ENCODE measurements at places on chromosomes 4 and X.

- DNase-seq, result no peak
These were observed at the start of gene DLG3 for GRCh38 chrX:70444326-70444945. TSS of gene DLG3 (plus strand) at chrX:70444835. CDS start at chrX:70445202, 367 bp downstream.

DNA sequence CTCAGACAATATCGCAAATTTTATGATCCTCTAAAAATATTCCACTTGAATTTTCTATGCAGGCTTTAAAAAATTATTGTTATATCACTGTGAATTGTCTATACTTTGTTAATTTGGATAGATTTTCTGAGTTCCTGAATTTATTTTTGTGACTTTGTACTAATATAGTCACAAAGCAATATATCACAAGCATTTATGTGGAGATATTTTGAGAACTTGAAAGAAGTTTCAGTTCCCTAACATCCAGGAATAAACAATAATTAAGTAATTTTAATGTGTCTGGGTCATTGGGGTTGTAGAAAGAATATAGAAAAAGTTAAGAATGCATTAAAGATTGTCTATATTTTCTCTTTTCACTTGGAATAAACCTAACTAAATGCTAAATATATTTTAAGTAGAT lies 32.0 kb downstream of the CXCL8 start:
- no peak for DNase-seq

- no peak for DNase-seq
These were observed 40.7 kb upstream of the PDGFC start for GRCh38 chr4:157012296-157012695.

DNA sequence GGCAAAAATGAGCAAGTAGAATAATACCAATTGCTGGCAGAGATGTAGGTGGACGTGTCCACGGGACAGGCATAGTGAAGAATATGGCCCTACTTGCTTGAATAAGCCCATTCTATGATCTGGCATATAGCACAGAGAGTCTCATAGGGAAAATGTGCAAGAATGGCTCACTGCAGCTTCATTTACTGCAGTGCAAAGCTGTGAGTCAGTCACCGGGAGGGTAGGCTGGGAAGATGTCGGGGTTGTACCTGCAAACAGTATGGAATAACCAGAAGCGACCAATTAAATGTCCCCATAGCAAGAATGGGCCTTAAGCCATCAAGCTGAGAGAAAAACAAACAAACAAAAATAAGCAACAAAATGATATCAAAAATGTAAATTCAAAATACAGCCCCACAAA lies 74.3 kb downstream of the DHX15 start:
- no peak for DNase-seq

DNA sequence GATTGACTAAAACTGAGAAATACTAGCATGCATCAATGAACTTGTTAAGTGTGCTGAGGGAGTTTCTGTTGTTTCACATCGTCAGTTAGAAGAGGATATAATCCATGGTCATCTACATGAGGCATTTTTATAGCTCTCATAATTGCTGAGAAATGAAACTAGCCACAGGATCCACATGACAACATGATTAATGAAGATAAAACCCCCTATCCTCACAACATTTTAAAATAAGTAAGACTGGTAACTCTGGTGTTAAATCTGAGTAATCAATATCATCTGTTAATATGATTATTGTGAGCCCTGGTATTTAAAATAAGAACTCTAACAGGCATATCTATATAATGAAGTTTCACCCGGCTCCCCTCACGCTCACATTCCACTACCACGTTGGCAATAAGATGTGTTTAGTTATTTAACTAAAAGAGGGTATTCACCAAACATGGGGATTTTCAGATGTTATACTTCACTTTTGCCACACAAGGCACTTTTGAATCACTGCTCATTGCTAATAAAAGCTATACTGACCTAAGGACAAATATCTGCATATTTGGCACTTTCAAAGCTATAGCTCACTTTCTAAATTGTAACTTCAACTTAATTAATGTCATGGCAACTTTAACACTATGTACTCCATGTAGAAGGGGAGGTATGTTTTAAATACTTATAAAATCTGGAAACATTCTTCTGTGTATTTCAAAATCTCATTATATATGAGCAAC lies 6.7 kb downstream of the UNC5C start:
- no peak for DNase-seq

- no peak for DNase-seq
These were observed 5.6 kb downstream of the PCDH10 start for GRCh38 chr4:133154725-133155124.

DNA sequence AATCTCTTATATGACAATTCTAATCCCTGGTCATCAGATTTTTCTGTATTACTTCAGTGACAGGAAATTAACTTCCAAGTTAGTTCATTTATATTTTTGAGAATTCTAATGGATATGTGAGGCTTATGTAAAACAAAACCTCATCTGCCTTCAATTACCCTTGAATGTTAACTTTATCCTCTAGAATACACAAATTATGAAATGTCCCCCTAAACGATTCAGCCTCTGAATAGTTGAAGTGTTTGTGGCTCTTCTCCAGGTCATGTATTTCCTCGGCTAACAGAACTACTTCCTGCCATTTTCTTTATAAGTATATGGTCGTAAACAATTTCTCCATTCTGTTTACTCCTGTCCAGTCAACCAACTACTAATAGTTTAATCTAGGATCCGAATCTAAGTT lies 401.3 kb downstream of the PCDH10 start:
- no peak for DNase-seq

GRCh38 chr4:103626296-103626695 lies 93.5 kb downstream of the TACR3 start:
- no peak for DNase-seq

GRCh38 chr4:132707955-132708354 lies 441.1 kb upstream of the PCDH10 start:
- DNase-seq, result no peak

DNA sequence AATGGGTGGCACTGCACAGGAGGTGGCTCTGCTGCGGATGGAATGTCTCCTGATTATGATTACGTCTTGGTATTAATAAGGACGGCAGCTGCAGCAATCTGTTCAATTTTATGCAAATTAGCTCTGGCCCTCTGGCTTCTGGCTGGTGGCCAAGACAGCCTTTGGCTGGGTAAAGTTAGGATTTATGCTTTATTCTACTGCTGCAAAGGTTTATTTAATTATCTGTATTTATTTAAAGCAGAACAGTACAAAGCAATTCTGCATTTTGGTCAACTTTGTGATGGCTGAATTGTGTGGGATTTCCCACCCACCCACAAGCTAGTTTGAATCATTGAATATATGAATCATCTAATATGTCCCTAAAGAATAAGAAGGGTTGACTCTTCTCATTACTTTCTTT lies 745.6 kb upstream of the FAM241A start:
- DNase-seq, result no peak

DNA sequence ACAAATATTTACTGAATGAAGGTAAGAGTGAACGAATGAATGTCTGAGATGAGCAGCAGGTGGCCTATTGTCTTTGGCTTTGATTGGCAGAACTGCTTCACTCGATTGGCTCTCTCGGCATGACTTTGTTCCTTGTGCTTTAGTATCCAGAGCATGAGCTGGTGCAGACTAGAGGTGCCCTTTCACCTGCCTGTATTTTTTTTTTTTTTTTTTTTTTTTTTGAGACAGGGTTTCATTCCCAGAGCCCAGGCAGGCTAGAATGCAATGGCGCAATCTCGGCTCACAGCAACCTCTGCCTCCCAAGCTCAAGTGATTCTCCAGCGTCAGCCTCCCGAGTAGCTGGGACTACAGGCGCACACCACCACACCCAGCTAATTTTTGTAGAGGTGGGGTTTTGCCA lies 38.9 kb downstream of the SRPX2 start:
- no peak for DNase-seq

DNA sequence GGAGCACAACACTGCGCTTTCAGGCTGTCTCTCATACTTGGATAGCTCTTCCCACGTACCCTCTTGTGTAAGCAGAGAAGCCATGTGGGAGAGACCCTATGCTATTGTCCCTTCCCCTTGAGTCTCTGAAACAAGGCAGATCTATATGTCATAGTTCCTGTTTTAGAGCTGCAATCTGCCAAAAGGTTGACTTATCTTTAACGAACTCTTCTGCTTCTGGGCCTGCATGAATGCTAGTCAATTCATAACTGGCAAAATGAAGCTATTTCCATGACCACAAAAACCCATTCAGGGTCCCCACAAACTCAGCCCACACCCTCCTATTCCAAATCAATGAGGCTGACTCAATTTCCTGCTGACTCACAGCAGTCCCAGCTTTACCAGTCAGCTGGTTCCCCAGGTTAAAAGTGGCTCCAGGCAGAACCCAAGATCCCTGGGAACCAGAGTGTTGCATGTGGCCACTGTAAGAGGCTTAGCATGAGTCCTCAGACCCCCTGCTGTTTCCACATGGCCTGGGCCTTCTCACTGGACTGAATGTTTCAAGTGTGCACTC lies 25.3 kb upstream of the SOD3 start:
- no peak for DNase-seq

DNA sequence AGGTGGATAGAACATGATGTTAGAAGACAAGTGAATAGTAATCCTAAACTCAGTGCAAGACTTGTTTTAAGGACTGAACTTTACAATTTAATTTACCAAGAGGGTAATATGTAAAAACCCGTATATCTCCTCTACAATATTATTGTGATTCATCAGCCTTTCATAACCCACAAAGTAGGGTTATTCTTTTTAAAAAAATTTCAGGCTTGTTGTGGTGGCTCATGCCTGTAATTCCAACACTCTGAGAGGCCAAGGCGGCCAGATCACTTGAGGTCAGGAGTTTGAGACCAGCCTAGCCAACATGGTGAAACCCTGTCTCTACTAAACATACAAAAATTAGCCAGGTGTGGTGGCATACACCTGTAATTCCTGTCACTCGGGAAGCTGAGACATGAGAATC lies 7.2 kb downstream of the IBSP start:
- no peak for DNase-seq

DNA sequence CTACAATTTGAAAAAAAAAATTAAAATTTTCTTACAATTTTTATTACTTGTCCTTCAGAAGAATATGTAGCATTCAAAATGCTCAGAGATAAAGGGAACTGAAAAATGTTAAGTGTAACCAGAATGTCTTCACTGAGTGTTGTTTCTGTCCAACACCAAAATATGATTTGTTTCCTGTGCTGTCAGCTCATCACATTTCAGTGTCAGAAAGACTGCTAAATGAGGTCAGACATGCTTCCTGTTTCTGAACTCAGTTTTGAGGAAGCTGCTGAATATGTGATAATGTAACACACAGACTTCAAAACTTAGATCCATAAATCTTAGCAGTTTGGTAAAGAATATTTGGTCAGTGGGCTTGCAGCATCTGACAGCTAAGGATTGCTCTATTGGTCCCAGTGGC lies 1849.7 kb downstream of the PCDH7 start:
- DNase-seq, result no peak

GRCh38 chr4:80231180-80231579 lies 33.9 kb downstream of the PRDM8 start:
- DNase-seq, result no peak

DNA sequence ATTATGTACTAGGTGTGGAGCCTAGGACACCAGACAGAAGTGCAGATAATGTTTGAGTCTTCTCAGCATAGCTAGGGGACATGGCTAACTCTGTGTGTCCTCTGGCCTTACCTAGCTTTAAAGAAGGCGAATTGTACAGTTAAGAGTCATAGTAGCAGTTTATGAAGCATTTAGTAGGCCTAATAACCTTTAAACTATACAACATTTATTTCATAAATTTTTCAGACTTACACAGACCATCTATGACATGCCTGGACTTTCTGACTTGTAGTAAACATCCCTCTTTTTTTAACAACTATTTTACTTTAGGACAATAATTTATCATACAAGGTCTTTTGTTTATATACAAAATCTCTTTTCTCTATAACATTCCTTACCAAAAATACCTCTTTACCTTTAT lies 37.4 kb downstream of the ETNPPL start:
- no peak for DNase-seq

- DNase-seq, result no peak
These were observed 89.4 kb upstream of the TRIM2 start for GRCh38 chr4:153114771-153115321.

- no peak for DNase-seq
These were observed 180.4 kb upstream of the FAT1 start for GRCh38 chr4:186904101-186904500.

GRCh38 chr4:87425711-87426110 lies 3.3 kb downstream of the NUDT9 start:
- DNase-seq, result no peak

DNA sequence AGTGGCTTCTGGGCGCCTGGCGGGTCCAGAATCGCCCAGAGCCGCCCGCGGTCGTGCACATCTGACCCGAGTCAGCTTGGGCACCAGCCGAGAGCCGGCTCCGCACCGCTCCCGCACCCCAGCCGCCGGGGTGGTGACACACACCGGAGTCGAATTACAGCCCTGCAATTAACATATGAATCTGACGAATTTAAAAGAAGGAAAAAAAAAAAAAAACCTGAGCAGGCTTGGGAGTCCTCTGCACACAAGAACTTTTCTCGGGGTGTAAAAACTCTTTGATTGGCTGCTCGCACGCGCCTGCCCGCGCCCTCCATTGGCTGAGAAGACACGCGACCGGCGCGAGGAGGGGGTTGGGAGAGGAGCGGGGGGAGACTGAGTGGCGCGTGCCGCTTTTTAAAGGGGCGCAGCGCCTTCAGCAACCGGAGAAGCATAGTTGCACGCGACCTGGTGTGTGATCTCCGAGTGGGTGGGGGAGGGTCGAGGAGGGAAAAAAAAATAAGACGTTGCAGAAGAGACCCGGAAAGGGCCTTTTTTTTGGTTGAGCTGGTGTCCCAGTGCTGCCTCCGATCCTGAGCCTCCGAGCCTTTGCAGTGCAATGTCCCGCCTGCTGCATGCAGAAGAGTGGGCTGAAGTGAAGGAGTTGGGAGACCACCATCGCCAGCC lies at the start of gene ATOH1:
TSS of gene ATOH1 (plus strand) at position 422 of the 663 bp plus-strand sequence. CDS start at position 596, 174 bp downstream.
- no peak for DNase-seq

DNA sequence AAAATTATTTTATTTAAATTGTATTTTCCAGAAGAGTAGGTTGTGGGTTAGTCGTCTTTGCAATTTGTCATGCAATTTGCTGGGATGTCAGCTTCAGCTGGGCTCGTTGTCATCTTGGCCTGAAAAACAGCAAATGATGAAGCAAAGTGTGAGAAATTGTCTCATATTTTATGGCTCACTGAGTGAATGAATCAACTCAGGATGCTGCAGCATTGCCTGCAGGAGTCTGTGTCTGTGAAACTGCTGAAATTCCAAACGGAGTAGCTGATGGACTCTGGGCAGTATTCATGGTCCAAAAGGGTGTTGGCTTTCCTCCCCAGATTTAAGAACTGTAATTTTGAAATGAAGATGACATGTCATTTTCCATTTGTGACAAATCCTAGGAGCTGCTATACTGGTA lies 37.2 kb downstream of the CXCL8 start:
- DNase-seq, result no peak

DNA sequence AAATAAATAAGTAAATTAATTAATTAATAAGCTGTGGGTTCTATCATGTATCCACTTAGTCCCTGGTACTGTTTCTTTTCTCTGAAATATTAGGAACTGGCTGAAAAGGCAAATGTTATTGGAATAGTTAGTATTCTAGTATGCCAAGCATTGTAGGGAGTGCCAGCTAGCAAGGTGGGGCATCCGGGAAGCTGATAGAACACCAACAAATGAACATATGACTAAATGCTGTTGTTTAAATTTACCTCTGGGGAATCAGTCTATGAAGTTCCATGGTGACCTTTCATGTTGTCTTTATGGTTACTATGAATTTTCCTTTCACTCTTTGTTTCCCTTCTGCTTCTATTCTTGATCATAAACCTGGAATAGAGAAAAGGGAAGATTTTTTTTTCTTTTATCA lies 32.7 kb downstream of the NUDT6 start:
- DNase-seq, result no peak

Measured in stimulated activated CD4-positive, alpha-beta T cell treated with anti-CD3 and anti-CD28 coated beads, Interleukin-1b, Interleukin-23, amount 100 ng/mL, for 1 hour (primary cell).